Keratinocyte (primary cell): ENCODE measurements at places on chromosomes 11 and 22.

DNA sequence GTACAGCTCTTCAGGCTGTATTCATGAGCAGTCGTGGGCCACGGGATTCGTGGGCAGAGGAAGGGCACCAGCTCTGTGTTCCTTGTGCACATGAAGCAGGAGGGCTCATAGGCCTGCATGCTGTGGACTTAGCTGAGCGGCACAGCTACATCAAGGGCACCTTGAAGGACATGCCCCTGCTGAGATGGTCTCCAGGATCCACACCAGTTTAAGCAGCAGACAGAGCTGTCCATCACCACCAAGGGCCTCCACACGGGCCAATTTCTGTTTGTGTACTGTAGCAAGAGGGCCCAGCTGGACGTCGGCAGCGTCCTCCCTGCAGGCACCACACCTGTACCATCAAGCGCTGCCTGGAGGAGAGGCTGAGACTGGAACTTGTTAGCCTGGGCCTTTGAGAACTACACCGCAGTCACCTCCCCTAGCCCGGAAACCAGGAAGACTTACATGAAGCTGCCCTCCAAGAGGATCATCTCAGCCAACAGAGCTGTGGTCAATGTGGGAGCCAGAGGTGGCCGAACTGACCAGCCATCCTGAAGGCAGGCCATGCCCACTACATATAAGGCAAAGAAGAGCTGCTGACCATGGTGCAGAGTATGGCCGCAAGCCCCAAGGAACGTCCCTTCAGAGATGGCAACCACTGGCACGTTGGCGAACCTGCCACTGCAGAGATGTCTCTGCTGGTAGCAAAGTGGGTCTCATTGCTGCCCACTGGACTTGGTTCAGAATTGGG lies 32.7 kb upstream of the GNB1L start:
- DNase-seq, result no peak

- DNase-seq, result no peak
Observed at GRCh38 chr11:45017329-45017728, 66.6 kb upstream of the TP53I11 start.

- DNase-seq, result no peak
Observed at GRCh38 chr11:20535271-20535881, 64.0 kb upstream of the SLC6A5 start.

DNA sequence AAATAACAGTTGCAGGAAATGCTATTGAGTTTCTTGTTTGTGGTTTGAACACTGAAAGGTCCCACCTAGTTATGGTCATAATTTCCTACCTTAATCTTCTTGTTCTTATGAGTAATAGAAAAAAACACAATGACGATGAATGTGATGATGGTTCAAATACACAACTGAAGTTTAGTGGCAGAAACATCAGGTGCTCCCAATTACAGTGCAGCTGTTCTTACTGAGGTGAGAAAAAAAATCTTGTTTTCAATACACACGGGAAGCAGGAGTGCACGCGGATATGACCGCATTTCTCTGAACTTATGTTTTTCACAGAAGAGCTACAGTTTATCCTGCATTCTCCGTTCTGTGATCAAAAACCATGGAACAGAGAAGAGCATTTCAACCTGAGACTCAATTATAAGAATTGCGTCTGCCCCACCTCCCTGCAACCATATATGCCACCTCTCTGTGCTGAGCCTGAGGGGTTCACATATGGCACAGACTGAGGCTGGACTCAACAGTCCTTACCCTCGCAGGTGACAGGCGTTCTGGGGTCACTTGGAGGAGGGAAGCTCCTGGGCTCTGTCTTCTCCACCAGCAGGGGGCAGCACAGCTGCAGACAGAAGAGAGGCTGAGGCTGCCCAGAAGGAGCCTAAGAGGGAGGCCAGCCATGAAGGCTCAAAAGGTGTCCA lies 99.7 kb upstream of the IGLL5 start:
- no peak for DNase-seq

DNA sequence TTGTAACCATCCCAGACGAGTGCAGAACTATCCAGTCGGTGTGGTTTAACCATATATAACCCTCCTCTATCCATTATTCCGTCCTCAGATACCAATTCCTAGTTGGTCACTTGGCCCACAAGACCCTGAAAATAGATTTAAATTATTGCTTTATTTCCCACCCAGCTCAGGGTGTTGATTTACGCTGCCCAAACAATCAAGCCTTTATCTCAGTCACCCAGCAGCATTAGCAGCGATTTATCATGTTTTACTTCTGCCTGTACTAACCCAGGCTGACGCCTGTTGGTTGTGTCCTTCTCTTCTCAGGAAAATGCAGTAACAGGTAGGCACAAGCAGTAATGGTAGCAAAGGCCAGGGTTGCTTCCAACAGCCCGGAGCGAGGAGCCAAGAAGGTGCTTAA lies 81.2 kb downstream of the DSCAML1 start:
- no peak for DNase-seq

DNA sequence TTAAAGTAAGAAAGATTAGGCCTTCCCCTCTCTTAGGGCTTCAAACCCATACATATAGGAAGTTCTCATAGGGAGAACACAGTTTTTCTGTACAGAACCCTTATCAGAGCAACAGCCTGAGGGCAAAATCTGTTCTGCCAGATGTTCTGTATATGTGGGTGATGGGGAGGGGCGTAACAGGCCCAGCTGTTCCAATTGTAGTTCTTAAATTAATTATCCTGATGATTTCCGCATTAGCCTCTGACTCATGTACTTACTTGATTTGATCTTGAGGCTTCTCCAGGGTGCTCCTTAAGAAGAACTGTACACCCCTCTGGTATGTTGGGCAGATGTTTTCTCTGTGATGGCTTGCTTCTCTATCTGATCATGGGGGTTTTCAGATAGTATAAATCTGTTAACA lies 123.1 kb upstream of the C11orf87 start:
- DNase-seq, result no peak
